ENCODE measurements at places on chromosomes 6 and 20.
A peak's percentile ranks its signal among the peaks of the same experiment; 100 is the strongest.

DNA sequence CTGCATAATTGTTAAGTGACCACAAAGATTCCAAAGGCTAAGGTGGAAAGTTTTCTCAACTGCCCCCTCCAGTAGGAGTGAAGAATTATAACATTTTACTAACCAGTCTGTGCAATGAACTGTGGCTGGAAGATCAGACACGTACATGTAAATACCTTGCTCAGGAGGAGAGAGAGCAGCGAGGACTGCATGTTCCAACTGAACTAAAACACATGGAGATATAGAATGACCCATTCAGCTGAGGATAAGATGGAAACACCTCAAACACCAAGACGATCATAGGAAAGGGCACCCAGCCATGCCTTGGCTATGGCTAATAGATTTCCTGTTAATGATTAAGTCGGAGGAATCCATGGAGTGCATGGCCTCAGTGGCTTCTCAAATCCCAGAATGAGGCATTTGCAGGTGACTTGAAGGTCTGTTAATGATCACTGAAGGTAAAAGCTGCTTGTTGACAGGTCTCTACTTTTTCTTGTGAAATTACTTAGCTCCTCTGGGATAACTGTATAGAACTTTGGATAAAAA, 875.6 kb downstream of the TFAP2A start:
- DNase-seq = no peak

DNA sequence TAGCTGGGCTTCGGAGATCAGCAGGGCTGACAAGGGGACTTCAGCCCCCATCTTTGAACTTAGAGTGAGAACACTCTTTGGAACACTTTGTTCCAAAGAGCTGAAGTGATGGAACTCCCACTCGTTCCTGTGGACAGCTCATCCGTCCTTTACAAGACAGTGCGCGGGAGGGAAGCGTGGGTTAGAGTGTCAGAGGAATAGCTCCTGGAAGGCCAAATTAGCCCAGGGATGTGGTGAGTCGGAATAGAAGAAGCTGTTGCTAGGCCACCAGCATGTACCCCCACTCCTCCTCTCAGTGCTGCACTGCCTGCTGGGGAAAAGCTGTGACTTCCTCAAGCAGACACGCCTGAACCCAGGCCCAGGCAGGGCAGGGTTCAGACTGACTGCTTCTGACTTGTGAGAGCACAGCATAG, 1.7 kb downstream of the SDCBP2 start:
- DNase-seq = peak; percentile 65

DNA sequence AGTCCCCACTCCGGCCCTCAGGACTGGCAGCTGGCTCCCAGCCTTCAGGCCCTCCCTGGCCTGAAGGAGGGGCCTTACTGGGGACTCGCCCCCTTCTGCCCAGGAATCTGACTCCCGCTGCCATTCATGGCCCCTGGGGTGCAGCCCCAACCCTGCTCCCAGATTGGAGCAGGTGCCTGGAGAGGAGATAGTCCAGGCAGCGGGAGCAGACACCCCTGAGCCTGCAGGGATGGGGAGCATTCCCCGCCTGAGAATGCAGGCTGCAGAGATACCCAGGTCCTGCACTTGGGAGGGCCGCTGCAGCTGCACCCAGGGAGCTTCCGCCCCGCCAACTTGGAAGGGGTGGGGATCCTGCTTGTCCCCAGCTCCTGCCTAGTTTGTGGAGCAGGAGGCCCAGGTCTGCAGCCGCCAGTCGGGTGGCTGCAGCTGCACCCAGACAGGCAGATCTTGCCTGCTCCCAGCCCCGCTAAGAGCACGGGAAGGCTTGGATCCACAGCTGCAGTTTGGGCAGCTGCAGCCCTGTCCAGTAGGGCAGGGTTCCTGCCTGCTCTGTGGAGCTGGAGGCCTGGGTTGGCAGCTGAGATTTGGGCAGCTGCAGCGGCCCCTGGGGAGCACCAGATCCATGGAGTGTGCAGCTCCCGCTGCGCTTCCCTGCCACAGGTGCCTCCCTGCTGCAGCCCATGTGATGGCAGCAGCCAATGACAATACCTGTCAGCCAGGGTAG, 5.2 kb downstream of the GTSF1L start:
- DNase-seq = no peak

- peak; percentile 42 for DNase-seq
Observed at GRCh38 chr6:12969966-12970365, 253.4 kb downstream of the PHACTR1 start.

DNA sequence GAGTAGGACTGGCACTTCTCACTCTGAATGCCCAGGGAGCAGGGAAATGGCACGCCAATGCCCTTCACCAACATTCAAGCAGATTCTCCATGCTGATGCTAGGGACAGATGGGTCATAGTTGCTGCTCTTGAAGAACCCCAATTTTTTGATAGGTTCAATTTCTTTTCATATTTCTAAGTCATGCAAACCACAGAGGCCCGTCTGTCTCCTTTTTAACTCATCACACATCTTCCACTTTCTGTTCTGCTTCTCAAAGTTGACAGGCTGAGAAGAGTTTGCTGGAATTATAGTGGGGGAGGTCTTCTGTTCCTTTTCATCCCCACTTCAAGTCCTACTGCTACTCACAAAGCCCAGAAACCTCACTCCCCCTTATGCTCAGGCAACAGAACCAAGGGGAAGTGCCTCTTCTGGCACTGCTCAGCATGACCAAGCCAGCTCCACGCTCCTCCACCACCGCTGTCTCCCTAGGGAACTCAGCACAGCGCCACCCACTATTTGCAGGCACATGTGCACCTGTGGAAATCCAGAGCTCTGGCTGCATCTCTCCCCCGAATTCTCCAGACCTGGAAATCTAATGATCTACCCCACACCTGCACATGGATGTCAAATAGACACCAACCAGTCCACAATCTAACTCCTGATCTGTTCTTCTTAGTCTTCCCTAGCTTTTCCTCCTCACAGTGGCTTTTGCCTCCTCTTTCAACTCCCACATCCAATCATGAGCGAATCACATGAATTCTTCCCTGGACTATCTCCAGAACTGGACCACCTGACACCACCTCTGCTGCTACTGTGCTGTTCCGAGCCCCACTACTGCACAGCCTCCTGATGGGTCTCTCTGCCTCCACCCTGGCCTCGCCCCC, 10.7 kb downstream of the ZBTB24 start:
- DNase-seq = no peak

Measured in fibroblast of skin of right quadriceps (primary cell).